ENCODE measurements at places on chromosomes 2 and 18. TPM values are rescaled to one million over a fixed set of nuclear protein-coding genes. Genes with fewer than 3 reads are reported as not detected.

- no peak for DNase-seq
Observed at GRCh38 chr2:218807626-218808025, 24.0 kb downstream of the PRKAG3 start.

The NAT8 gene
- not detected for total RNA-seq

- no peak for DNase-seq
Observed at GRCh38 chr2:219302412-219302968, 6.7 kb downstream of the PTPRN start.

- DNase-seq, result no peak
Observed at GRCh38 chr18:8849696-8850095, 144.3 kb downstream of the MTCL1 start.

DNA sequence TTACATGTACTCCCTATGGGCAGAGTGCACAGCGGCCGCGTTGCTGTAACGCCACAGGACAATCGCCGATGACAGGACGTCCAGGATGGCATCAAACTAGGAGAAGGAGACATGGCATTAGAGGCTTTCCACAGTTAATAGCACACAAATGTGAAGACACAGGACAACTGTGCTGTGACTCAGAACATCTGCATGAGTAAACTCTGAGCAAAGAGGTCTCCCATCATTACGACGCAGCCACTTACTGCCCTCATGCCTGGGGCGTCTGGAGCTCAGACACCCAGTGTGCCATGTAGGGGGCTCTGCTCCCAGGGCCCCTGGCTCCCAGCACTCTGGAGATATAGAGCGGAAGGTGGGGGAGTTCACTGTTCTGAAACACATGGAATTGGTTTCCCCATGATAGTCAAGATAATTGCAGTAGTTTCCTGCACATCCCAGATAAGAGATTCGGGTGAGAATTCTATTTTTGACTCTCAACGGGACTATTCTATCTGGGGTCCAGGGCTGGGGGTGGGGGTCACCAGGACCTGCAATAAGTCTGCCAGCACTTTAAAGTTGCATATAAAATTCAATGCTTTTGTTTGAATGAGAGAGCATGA lies 168.1 kb downstream of the TMEM163 start:
- DNase-seq, result no peak

The RDH14 gene
- 30.7 TPM for total RNA-seq

The ACMSD gene
- not detected for total RNA-seq

DNA sequence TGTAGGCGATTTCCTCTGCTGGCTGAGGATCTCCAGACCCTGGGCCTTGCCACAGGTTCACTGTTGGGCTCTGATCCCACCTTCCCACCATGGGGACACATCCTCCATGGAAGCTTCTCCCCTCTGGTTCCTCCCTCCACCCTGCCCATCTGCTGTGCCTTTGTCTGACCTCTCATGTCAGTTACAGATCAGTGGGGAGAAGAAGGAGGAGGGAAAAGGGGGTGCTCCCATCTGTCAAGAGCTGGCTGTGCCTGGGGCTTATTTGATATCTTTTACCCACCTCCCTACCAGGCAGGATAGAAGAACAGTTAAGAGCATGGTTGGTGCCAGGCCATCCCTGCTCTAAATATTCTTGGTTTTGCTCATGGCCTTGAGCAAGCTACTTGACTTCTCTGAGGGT lies 12.3 kb upstream of the DNAJB2 start:
- no peak for DNase-seq

The FEV gene
- total RNA-seq, result not detected

DNA sequence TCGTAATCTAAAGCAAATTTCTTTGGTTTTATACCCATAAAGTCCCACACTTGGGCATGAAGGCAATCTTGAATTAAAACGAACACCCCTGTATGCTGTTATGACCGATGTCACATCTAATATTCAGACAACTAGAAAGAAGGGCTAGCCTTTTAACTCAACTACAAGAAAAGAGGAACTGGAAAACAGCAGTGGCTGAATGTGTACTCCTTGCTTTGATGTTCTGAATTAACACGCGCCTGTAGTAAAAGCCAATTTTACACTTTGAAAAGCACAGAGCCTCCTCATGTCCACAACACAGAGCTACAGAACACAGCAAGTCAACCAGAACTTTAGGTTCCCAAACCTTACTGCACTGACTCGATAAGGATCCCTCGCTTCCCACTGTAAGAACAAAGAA lies 147.6 kb downstream of the HDAC4 start:
- DNase-seq, result no peak

- no peak for DNase-seq
Observed at GRCh38 chr2:170076189-170076588, 101.8 kb upstream of the MYO3B start.

DNA sequence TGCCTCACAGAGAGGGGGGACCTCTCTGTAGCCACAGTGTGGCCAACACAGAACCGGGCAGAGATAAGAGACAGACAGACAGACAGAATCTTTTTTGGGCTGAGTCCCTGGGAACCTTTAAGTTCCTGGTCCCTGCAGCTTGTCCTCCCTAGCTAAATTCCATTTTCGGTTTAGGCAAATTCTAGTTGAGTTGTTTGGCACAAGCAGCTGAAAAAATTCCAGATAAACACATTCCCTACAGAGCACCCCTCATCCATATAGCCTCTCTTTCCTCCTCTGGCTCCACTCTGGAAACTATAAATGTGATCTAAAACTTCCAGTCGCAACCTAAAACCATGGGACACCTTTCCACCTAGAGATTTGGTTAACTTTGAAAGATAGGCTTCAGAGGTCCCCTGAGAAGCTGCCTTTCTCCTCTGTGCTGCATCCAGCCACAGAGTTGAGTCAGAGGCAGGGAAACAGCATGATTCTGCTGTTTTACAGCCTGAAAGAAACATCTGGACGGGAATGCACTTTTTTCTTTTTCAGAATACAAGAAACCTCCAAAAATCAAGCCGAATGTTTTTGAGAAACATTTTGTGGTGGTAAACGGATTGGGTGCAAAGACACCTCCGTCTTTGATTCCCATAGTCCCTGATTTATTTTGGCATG lies 30.9 kb downstream of the SLC4A3 start:
- no peak for DNase-seq
